ENCODE measurements at places on chromosomes 6 and 20.

GRCh38 chr6:131764350-131764749 lies 43.5 kb upstream of the ENPP1 start:
- no peak for DNase-seq

DNA sequence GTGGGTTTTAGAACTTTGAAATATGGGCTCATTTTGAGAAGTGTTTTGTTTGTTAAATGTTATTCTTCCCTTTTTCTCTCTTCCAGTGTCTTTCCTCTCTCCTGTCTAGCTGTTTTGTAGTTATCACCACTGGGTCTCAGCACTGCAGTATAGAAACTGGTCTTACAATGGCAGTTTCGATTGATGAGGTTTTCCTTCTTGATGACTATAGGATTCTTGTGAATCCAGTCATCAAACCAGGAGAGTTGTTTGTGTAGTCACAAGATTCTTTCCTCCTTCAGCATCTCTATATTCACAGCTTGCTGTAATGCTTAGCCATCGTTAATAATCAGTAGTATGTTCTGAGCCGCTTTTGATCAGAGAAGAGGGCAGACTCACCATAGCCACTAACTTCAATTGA lies 172.3 kb downstream of the OGFRL1 start:
- DNase-seq = no peak

GRCh38 chr6:49151461-49151860 lies 311.6 kb downstream of the MMUT start:
- no peak for DNase-seq

GRCh38 chr6:147569788-147570187 lies 61.3 kb downstream of the SAMD5 start:
- DNase-seq = peak; percentile 40

- DNase-seq = no peak
Measured at GRCh38 chr6:163668061-163668426, 253.5 kb downstream of the QKI start.

GRCh38 chr6:54053881-54054391 lies 57.3 kb upstream of the MLIP start:
- no peak for DNase-seq

GRCh38 chr6:69609836-69610472 lies 186.9 kb downstream of the LMBRD1 start:
- no peak for DNase-seq

DNA sequence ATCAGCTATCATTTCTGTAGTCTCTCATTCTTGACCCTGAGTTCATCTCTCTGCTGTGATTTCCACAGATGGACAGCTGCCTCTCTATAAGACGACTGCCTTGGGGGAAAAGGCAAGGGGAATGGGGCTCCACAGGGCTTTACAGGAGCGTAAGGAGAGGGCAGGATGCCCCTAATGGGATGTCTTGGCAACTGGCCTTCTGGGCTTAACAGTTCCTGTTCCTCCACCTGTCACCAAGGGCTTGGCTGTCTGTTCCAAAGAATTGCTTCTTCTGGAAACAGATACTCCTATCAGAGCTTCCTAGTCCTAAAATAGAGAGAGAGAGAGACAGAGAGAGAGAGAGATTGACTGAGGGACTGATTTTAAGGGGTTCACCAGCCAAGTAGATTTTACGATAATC lies 181.9 kb downstream of the TMEM200A start:
- DNase-seq = no peak

DNA sequence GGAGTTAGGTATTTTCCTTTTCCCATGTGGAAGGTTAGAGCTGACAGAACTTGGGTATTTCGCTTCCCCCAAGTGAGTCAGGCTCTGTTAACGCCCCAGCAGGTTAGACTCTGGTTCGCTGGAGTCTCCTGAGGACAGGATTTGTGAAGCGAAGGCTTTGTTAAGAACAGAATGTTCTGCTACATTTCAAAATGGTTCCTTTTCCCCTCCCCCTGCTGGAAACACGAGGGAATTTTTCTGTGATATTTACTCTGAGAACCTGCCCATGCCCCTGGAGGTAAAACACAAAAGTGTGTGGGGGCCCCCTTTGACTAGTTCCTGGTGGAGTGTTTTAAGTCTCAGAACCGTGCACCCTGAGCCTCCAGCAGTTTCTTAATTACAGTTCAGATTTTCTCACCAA lies 731.4 kb upstream of the CITED2 start:
- peak; percentile 10 for DNase-seq

GRCh38 chr6:99611148-99611547 lies 4.5 kb downstream of the PRDM13 start:
- no peak for DNase-seq

DNA sequence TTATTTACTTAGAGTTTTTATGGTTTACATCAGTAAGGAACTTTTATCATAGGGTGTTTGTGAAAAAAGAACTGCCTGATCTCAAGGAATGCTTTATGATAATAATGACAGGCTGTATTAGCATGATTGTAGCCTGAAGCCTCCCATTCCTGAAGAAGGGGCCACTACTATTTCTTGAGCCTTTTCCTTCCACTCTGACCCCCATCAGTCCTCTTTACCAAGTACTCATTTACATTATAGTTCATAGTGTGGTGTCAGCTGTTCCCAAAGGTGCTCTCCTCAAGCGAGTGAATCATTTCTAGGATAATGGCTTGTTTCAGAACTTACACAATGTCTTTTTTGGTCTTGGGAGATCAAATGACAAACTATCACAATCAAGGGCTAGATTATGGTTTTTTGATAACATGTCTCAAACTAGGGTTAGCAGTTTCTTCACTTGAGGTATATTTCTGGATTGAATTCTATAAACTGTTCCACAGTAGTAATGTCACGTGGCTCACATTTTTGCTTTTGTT lies 283.6 kb downstream of the CDKAL1 start:
- no peak for DNase-seq

- DNase-seq = peak; percentile 67
Measured at GRCh38 chr6:26087284-26088115, at the start of gene HFE. Gene HFE (plus strand): TSS chr6:26087429. CDS start chr6:26087441, 12 bp downstream.

All from retina (tissue), 1 donor.